ENCODE measurements at places on chromosomes 2 and 18. TPM values are rescaled to one million over a fixed set of nuclear protein-coding genes. Genes with fewer than 3 reads are reported as not detected.

PJVK gene
- total RNA-seq, result 4.0 TPM

EFR3B gene
- total RNA-seq, result 7.2 TPM

DQX1 gene
- total RNA-seq, result 1.6 TPM

LRATD1 gene
- 0.31 TPM for total RNA-seq

EMILIN2 gene
- total RNA-seq, result 21.3 TPM

Measured in H9 (cell line).